ENCODE measurements at places on chromosomes 5 and 9.

- DNase-seq: no peak
These were observed 41.5 kb downstream of the PIP5K1B start for GRCh38 chr9:68746525-68746924.

DNA sequence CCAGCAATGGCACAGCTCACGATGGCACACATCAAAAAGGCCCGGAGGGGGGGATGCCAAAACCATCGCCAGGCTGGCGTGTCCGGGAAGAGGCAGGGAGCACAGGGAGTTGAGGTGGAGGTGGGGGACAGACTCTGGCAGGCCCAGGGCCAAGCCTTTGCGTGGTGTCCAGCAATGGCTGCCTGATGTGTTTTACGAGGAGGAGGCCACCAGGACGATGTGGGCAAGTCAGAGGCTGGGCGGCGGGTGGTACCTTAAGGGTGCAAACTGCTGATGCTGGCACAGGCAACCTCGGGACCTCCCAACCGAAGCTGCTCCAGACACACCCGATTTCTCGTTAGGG lies 4.7 kb downstream of the VAV2 start:
- no peak for DNase-seq

- DNase-seq: no peak
These were observed 112.7 kb upstream of the CLINT1 start for GRCh38 chr5:157971571-157972216.

DNA sequence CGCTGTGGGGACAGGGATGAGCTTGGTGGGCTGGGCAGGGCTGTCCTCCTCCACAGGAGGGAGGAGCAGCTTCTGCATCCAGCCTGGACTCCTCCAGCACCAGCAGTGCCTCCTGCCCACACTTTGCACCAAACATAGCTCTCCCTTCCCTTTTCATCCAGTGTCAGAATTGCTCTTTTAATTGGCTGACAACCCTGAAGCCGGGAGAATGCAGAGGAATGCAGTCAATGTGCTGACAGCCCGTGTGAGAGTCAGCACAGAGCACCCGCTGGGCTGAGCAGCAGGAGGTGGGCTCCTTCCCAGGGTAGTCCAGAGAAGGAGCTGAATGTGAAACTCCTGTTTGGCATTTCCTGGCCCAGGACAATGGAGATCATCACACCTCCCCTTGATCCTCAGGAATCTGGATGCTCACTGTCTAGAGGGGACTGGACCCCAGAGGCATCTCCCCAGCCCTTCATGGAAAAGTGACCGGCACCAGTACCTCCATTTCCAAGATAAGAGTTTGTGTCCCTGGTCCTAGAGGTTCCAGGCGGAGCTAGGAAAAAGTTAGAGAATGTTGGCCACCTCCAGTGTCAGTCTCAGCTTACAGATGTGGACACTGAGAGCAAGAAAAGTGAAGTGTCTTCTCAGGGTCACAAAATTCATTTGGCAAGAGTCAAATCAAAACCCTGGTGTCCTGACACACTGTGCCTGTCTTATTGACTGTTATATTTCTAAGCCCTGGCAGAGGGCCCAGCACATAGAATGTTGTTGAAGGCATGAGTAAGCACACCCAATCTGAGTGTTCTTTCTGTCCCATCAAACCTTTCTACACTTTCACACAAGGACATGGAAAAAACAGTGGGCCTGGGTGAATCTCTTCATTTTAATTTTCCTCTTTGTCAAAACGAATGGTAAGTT lies 202.1 kb downstream of the SNX18 start:
- DNase-seq: peak; percentile 82

GRCh38 chr5:134153241-134153640 lies 23.5 kb downstream of the SKP1 start:
- DNase-seq: no peak

GRCh38 chr5:139709582-139710318 lies 61.6 kb downstream of the CXXC5 start:
- DNase-seq: peak; percentile 53

DNA sequence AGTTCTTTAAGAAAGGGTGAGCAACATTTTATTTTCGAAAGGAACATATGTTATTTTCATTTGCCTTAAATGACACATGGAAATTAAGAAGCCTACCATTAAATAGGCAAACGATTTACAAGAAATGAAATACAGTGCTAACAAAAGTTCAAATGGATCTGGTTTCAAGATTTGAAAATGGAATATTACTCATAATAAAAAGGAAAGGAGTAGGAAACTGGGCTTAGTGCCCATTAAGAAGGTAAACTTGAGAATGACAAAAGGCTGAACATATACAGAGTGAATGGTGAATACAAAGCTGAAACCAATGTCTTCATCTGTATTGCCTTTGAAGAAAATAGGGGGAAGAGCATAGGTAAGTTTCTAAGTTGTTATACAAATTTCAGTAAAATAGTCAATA lies 974.2 kb upstream of the C9orf72 start:
- no peak for DNase-seq

- no peak for DNase-seq
These were observed 221.6 kb downstream of the NFIB start for GRCh38 chr9:14092344-14092743.

DNA sequence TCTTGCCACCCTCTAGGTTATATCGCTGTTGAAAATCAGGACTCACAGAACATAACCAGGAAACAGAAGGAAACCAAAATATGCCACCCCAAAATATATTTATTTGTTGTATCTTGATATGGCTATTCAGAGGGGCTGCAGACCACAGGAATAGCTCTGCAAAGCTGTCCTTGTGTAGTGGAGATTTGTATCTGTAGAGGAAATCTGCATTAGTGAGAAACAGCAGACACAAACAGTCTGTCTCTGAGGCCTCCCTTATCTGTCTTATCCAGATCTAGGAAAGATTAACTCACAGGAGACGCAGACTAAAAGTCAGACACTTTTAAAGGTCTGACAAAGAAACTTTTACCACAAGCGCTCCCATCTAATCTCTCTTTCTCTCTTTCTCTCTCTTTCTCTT lies 54.1 kb upstream of the CEMIP2 start:
- no peak for DNase-seq

GRCh38 chr5:81850501-81851357 lies 99.8 kb upstream of the SSBP2 start:
- peak; percentile 14 for DNase-seq

GRCh38 chr5:58946230-58946629 lies 363.4 kb downstream of the RAB3C start:
- no peak for DNase-seq

DNA sequence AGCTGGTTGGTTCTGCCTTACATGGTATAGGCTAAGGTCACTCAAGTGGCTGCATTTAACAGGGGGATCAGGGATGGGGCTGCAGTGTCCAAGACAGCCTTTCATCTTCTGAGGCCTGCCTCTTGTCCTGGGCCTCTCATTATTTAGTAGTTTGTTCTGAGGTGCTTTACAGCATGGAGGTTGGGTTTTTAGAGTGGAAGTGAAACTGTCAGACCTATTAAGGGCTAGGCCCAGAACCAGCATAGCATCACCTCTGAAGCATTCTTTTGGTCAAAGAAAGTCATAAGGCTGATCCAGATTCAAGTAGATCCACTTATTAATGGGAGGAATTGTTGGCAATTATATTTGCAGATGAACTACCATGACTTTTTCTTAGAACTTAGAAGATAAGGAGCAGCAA lies 146.0 kb upstream of the NMUR2 start:
- DNase-seq: no peak

DNA sequence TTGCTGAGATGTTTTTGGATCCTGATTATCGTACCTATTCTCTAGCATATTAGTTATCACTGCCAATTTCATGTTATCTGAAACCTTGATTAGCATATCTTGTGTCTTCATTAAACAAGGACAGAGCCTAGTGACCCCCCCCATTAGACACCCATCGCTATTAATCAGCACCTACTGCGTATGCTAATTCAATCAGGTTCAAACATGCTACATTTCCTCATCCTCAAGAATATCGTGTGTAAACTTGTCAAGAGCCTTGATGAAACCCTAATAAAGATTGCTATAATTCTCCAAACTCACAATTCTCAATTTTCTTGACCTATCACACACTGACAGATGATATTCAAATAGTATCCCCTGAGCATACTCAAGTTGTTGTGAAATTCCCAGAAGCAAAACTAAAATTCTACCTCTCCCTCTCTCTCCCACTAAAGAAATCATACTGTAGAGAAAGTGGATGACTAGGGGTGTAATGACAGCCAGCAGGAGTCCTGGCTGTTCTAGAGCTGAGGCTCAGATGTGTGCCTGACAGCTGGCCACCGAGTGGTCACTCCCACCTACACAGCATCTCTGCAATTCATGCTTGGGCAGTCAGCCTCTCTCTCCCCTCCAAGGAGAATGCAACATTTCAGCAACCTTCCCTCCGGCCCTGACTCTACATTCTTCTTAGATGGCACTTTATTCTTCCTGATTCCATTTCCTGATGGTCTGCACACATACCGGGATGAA lies 9.2 kb upstream of the ZNF354A start:
- DNase-seq: no peak

- DNase-seq: no peak
These were observed 24.9 kb downstream of the ADAM19 start for GRCh38 chr5:157550663-157551062.

- DNase-seq: peak; percentile 36
These were observed 732 bp downstream of the SNAPC3 start for GRCh38 chr9:15423231-15423985.

DNA sequence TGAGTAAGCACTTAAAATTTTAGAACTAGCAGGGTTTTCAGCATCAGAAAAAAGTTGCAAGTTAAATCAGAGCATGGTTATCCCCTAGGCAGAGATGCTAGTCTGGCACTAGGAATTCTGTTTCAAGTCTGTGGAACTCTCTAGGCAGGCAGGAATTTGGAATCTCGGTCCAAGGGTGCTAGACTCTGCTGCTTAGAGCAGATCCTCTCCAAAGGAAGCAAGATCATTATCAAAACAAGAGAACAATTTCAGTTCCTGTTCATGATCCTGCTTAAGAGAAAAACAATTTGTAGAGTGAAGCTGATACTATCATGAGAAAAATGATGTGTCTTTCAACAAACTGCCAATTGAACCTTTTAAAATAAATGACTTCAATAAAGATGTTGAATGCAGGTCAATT lies 420.7 kb downstream of the KIF4B start:
- no peak for DNase-seq

DNA sequence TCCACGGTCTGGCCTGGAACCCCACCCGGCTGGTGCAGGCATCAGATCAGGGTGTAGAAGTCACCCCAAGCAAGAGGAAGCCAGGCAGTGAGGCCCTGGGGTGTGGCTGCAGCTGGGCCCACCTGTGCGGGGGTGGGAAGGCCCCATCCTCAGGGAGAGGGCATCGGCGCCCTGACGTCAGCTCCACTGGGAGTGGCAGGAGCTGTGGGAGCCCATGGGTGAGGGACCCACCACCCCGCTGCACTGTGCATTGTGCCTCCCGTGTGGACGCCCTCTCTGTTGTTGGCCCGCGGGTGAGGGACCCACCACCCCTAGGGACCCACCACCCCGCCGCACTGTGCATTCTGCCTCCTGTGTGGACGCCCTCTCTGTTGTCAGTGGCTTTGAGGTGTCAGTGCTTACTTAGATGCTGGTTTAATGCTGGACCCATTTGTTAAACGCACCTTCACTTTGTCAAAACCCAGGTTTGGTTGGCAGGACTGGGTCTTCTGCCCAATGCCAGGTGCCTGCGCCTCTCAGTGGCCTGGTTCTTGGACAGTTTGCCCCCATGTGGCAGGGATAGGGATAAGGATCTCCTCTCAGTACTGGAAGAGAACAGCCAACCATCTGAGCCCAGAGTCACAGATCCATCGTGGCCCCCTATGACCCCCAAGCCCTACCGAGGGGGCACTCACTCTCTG lies 6.9 kb upstream of the EXOC3 start:
- DNase-seq: peak; percentile 58

- DNase-seq: peak; percentile 49
These were observed 174.5 kb upstream of the SLC12A2 start for GRCh38 chr5:127909066-127909465.

DNA sequence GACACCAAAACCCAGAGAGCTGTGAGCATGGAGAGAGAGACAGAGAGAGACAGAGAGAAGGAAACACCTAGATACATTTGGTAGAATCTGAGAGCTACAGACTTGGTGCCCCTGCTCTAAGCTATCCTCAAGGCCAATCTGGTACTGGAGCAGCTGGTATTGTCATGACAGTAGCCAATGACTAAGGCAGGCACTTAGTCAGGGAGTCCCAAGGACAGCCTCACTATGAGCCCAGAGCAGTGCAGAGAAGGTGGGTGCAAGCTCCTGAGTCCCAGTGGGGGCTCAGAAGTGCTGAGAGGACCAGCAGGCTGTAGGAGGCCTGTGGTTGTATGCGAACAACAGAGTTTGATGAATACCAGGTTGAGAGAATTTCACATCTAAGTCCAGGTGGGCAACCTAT lies 300.4 kb upstream of the ZNF608 start:
- no peak for DNase-seq

DNA sequence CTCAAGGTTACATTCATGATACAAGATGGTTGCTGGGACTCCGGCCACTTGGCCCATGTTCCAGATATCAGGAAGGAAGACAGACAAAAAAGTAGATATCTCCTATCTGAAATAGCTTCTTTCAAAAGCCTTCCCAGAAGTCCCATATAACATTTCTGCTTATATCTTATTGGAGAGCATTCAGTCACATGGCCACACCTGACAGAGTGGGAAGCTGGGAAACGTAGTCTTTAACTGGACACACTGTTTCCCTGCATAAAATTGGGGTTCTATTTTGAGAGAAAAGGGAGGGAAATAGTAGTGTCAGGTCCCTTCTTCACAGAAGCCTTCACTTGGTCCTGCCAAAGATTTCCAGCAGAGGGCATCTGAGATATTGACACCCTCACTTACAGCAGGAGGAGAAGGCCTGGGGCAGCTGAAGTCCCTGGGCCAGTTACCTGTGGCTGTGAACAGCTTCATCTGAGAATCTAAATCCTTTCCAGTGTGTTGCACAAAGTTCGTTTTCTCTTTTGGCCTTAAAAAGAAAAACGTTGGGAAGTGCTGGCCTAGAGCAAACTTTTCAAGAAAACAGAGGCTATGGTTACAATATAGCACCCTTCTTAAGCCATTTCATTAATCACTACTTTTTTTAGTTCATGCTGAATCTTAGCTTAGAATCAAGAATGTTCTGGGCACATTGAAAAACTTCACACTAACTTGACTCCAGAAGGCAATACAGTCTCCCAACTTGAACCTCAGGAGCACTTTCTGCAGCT lies 33.5 kb downstream of the SPEF2 start:
- DNase-seq: peak; percentile 64

- DNase-seq: peak; percentile 85
These were observed 42.0 kb upstream of the ADRA1B start for GRCh38 chr5:159874263-159874662.

Measured in M059J (cell line).